ENCODE measurements at places on chromosomes 3 and 15. TPM values are rescaled to one million over a fixed set of nuclear protein-coding genes. Genes with fewer than 3 reads are reported as not detected.

The EDC3 gene
- 7.5 TPM for total RNA-seq

The CHCHD4 gene
- total RNA-seq = 7.0 TPM

The MST1 gene
- total RNA-seq = 262 TPM

The GPR27 gene
- 0.65 TPM for total RNA-seq

The LRTM1 gene
- total RNA-seq = not detected

The FBXW12 gene
- not detected for total RNA-seq

The REC114 gene
- not detected for total RNA-seq

Measured in liver (tissue), 10 donors.